ENCODE measurements at places on chromosomes 12 and 14.

DNA sequence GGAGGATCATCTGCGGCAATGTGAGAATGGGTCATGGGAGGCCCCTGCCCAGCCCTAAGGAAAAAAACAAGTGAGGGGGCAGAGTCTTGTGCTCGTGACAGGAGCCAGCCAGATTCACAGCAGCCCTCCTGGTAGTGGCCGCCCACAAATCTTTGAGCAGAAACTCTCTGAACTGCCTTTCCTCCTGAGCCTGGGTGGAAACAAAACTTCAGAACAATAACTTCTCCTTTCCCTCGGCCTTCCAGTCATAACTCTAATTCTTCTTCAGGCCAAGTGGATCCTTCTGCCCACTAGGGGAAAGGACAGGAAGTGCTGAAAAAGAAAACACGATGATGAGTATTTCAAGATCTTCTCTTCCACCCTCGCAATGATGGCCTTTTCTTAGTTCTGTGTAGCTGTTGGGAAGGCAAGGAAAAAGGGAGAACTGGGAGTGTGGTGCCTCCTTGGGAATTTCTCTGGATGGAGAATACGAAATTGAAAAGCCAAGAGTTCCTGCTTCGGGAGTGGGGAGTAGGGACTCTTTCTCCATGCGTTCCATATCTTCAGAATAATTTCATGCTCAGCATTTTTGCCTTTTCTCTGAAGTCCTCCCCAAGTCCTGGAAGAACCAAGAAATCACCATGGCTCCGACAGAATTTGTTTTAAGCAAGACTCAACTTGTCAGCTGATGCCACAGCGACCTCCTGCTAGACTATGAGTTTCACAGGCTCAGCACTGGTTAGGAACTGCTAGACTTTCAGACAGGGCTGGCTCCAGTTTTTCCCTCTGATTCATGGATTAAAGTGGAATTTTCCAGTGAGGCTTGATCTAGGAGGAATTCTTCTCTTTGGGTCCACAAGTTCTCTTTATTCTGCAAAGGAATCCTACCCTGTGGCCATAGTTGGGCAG is 188.9 kb downstream of the CAND1 start:
- DNase-seq, result no peak

DNA sequence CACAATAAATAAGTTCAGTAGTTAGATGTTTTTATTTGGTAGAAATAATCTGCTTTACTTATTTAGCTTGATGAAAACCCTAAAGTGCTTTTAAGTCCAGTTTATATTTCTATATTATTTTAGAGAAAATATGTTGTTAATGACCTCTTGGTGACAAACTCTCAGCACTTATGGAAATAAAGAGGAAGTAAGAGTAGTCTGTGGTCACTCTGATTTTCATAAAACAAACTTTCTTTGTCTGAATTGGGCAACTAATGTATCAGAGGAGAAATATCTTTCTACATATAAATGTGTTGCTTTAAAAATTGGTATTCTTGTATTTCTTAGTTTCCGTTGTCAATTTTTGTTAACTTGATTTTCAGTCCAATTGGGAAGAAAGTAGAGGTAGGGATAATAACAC is 878.9 kb upstream of the SEL1L start:
- no peak for DNase-seq

GRCh38 chr14:35301735-35302528 is 9.8 kb downstream of the PSMA6 start:
- DNase-seq, result no peak

DNA sequence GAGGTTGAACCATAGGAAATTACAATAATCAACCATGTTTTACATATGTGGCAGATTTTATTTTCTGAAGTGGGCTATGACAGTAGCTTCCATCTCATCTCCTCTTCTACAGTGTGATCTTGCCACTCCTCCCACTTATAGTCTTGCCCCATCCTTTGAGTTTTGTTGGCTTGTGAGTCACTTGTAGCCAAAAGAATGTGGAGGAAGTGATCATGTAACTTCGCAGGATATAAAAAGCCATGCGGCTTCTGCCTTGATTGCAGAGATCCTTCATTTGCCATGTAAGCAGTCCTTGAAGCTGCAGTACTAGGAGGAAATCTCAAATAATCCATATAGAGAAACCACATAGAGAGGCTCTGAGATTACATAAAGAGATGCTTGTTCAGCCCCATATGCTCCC is 13.7 kb upstream of the ZNF84 start:
- DNase-seq, result no peak

- no peak for DNase-seq
Observed at GRCh38 chr12:101230547-101230946, 20.5 kb upstream of the SLC5A8 start.

GRCh38 chr12:127893895-127894609 is 372.9 kb upstream of the TMEM132C start:
- DNase-seq, result no peak

- no peak for DNase-seq
Observed at GRCh38 chr14:68511129-68512047, 281.5 kb downstream of the ZFP36L1 start.

- DNase-seq, result no peak
Observed at GRCh38 chr14:34258318-34258717, 203.7 kb downstream of the SPTSSA start.

- no peak for DNase-seq
Observed at GRCh38 chr12:76057326-76057725, 25.8 kb upstream of the PHLDA1 start.

- no peak for DNase-seq
Observed at GRCh38 chr12:47800582-47800981, 19.1 kb downstream of the HDAC7 start.

DNA sequence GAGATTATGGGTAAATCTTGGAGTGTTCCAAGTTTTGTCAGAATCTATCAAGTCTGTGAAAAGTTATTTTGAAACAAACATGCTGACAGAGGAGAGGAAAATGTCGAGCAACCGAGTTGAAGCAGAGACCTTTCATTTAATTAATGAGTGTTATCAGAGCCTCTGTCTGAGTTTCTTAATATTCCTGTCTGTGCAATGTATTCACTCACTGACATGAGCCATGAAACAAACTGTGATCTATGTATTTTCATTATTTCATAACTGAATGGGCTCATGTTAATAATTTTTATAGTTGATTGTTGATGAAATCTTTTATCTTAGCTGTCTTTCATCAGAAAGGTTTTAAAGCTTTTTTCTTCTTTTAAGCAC is 144.2 kb upstream of the FAR2 start:
- DNase-seq, result no peak

DNA sequence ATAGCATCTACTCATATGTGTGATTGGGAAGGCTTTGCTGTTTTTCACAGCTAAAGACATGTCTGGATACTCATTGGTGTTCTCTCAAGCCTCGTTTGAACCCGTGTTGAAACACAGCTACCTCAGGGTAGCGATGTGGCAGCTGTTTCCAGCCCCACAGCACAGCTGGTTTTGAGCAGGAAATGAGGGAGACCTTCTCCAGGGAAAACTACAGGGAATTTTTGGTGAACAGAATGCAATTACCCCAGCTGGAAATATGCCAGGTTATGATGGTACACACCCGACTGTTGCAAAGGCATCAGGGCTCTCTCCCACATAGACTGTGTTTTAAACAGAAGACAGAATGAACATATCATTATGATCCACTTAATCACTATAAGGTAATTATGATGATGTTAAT is 828.9 kb downstream of the VRK1 start:
- DNase-seq, result no peak

All from T follicular helper cell (primary cell).